ENCODE measurements at places on chromosomes 1 and 21. TPM values are rescaled to one million over a fixed set of nuclear protein-coding genes. Genes with fewer than 3 reads are reported as not detected.

The TEDDM1 gene
- total RNA-seq = not detected

The SEMA6C gene
- 2.7 TPM for total RNA-seq

The SV2A gene
- 1.4 TPM for total RNA-seq

The PPFIA4 gene
- total RNA-seq = 0.58 TPM

The TFF3 gene
- total RNA-seq = 4,796 TPM

The SLC45A1 gene
- 0.73 TPM for total RNA-seq

The UBXN10 gene
- 4.3 TPM for total RNA-seq

DNA sequence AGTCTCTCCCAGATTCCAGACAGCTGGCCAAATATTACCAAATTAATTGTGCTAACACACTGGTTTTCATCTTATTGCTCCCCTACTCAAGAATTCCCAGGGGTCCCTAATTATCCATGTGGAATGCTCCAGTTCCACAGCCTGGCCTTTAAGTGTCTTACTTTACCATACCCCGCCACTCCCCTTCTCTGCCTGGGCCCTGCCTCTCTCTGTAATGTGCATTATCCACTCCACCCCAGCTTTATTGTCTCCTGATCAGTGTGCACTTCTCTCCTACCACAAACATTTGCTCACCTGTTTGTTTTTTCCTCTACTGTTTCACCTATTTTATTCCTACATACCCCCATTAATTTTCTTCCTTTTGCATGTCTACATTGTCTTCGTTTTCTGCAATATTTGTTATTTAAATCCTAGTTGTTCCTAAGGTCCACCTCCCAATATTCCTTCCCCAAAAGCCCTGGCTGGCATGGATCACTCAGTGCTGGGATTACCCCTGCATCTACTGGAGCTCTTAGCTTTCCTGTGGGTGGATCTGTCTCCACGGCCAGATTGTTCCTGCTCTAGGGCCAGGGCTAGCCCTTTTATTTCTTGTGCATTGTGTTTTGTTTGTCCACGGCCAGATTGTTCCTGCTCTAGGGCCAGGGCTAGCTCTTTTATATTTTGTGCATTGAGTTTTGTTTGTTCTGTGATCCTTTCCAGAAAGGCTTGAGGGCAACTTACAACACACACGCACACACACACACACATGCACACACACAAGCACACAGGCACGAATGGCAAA is 33.4 kb upstream of the ATP1B1 start:
- peak; percentile 69 for DNase-seq

DNA sequence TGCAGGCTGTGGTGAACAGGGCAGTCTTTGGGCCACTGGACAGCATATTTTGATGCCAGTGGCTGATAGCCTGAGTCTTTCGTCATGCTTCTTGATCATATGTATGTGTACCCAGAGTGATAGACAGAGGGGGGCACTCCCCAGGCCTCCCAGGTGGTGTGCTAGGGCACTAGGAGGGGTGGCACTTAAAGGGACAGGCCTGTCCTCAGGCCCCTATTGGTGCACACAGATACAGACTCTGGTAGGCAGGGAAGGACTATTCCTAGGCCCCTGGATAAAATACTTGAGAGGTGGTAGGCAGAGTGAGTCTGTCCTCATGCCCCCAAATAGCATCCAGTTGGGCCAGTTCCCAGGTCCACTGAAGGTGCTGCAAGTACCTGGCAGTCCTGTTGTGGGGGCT is 76.6 kb upstream of the SAMD13 start:
- DNase-seq = no peak

- DNase-seq = no peak
Measured at GRCh38 chr1:211478376-211478775, 13.6 kb downstream of the RD3 start.

GRCh38 chr1:74652711-74653139 is 20.9 kb downstream of the ERICH3 start:
- no peak for DNase-seq

DNA sequence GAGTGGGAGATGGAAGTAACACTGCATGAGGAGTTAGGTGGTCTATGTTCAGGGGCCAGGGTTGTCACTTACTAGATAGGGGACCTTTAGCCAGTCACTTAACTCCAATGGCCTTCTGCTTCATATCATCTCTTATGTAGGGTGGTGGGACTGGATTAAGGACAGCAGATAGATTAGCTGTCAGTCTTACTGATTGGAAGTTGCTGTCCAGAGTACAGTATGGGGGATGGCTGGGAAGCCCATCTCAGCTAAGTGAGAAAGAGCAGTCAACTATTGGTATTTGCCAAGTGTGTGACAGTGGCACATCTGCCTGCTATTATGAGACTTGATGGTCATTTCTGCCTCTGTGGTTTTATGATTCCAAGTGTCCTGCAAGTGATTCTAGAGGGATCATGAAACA is 130.9 kb downstream of the FGGY start:
- DNase-seq = no peak

DNA sequence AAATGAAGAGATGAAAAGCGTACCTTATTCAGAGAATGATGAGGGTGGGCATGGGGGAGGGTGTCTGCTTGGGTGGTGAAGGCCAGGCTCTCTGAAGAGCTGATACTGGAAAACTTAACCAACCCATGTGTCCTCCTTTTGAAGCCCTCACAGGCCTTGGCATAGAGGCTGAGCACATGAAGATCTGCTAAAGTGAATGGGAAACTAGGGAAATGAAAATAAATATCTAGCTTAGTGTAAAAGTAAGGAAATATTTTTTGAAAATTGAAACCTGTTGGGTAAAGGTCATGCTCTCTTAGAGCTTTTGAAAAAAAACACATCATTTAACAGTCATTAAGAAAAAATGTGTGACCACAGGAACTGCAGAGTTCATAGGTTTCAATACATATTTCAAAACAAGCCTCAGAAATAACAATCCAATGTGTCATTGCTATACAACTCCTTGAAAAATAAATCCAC is 40.5 kb upstream of the RALGPS2 start:
- no peak for DNase-seq

DNA sequence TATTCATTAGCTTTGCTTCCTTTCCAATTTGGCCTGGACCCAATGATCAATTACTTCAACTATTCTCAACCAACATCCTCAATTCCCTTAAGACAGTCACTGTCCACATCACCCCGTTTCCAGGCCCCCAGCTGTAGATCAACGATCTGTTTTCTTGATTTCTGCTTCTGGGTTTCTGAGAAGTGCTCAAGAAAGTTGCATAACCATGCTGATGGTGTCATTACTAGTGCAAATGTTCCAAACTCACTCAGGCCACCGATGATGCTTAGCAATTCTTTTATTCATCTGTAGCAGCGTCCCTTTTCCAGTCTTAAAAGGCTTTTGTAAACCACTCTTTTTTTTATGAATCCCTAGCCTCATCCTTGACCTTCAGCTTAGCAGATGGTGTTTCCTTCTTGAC is 155.8 kb upstream of the PTGFR start:
- no peak for DNase-seq

DNA sequence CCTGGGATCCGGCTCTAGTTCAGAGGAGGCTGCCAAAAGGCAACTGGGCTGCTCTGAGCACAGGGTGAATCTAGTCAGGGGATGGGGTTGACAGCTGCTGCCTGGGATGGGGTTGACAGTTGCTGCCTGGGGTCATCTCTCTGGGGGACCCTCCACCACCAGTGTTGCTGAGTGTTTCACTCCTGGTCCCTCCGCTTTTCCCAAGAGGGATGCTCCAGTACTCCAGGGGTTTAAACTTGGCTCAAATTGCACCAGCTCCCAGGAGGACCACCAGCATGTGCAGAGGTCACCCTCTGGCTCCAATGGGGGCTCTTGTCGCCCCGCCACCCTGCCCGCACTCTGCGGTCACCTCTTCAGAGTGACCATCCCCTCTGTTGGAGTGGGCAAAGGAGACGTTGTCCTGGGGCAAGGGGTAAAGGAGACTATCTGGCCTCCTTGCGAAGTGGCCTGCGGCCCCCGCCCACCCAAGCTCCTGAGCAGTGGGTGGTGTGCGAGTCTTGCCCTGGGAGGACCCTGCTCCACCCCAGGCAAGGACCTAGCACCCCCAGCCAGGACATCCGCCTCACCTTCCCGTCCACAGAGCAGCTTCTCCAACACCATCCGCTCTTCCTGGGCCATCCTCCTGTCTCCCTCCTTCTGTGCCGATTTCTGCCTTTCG is 52.6 kb downstream of the SIK1 start:
- no peak for DNase-seq

- DNase-seq = no peak
Measured at GRCh38 chr1:235649368-235650163, at the start of gene GNG4. Gene GNG4, minus strand, starts transcription at chr1:235649784. Its CDS starts 65,946 bp downstream, at chr1:235583838.

DNA sequence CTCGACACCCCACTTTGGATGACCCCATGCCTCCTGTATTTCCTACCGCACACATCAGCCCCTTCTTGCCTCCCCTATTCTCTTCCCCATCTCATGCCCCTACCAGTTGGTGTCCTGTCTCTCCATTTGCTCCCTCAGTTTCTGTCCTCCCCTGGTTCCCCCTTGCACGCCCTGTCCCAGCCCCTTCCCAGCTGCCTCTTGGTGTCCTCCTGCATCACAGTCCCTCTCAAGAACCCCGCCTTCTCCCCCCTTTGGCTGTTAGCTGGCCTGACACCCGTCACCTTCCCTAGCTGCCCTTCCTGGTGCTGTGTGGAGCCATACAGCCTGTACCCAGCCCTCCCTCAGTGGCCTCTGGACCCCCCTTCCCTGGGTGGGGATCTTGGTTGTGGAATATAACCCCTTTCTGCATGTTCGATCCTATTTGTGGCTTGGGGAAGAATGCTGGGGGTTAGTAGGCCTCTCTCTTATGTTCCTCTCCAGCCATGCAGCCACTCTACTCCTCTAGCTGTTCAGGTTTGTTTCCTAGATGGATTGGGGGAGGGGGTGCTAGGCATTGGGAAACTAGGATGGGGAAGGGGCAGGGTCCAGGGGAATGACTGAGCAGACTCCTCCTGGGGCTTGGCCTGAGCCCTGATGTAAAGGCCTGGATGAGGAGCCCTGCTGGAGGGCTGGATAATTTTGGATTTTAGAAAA is 41.4 kb upstream of the NFASC start:
- no peak for DNase-seq

GRCh38 chr21:31730712-31731055 is 1.2 kb downstream of the SCAF4 start:
- no peak for DNase-seq

GRCh38 chr1:226335661-226336060 is 26.7 kb upstream of the LIN9 start:
- DNase-seq = no peak

DNA sequence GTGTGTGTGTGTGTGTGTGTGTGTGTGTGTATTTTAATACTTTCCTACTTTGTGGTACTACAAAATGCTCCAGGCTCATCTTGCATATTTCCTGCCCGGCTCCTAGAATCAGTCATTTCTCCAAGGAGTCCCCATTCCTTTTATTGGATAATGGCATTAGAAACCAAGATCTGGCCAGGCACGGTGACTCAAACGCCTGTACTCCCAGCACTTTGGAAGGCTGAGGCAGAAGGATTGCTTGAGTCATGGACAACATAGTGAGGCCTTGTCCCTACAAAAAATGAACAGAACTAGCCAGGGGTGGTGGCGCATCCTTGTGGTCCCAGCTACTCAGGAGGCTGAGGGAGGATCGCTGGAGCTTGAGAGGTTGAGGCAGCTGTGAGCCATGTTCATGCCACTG is 20.3 kb downstream of the EPB41 start:
- DNase-seq = no peak

- DNase-seq = no peak
Measured at GRCh38 chr1:160834945-160835565, 27.6 kb downstream of the CD244 start.

GRCh38 chr1:47745715-47746609 is 251.2 kb downstream of the TRABD2B start:
- DNase-seq = no peak

DNA sequence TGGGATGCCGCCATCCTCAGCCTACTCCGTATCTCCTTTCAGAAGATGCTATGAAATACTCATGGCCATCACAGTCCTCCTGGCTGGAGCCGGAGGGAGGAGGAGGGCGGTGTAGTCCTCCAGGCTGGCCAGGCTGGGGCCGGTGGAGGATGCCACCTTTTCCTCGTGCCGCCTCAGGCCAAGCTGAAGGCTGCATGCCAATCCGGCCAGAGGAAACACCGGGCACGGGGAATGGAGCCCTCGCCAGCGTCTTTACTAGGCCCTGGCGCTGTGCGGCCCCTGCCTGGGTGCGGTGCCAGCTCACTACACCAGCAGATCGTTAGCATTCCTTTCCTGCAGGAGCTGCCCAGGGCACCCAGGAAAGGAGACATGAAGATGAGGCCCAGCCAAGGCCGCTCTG is 70.1 kb downstream of the CASZ1 start:
- DNase-seq = no peak
